ENCODE measurements at places on chromosomes 16 and 17.

- DNase-seq = no peak
Observed at GRCh38 chr16:8694795-8695728, 20.6 kb downstream of the ABAT start.

GRCh38 chr17:72004611-72005331 lies 116.0 kb upstream of the SOX9 start:
- no peak for DNase-seq

- DNase-seq = no peak
Observed at GRCh38 chr17:49514071-49514721, 19.1 kb downstream of the NGFR start.

DNA sequence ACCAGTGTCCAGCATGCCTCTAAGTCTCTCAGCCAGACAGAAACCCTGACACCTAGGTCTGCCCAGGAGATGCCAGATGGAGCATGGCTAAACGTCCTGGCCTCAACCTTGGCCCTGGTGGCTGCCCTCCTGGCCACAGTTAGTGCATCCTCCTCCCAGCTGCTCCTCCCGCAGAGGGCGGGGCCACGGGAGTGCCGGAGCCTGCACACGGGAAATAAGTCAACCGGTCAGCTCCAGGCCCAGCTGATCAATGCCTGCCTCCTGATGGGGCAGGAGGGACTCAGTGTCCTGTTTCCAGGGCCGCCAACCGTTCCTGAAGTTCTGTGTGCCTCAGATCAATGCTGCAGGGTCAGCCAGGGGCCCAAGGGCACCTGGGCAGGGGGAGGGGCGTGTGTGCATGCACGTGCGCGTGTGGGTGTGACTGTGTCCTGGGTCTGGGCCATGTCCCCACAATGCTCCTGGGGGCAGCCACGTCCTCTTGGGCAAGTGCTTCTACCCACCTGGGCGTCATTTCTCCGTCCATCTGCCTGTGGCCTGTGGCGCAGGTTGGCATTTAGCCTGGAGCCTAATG lies 4.6 kb upstream of the KCNJ12 start:
- DNase-seq = no peak

DNA sequence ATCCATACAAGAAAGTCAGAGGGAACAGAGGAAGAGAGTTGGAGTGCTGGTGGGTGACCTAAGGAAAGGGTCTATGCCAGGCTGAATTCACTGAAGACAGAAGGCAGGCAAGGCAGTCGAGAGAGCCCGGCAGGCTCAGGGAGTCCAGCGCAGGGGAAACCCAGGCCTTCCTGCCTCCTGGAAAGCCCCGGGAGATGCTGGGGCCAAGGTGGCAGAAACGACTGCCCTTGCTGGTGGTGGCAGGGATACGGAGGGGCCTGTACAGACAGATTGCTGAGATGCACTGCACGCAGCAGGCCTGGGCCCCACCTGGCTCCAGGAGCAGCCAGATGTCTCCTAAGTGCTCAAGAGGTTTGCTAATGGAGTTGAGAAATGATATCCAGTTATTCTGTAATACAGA lies 59.8 kb downstream of the GTF3C1 start:
- no peak for DNase-seq

GRCh38 chr17:45060382-45060796 lies 728 bp upstream of the NMT1 start:
- no peak for DNase-seq

GRCh38 chr16:60776281-60776680 lies 1260.0 kb downstream of the CDH8 start:
- no peak for DNase-seq

GRCh38 chr17:71085238-71086033 lies 916.1 kb downstream of the KCNJ2 start:
- DNase-seq = peak; percentile 58

DNA sequence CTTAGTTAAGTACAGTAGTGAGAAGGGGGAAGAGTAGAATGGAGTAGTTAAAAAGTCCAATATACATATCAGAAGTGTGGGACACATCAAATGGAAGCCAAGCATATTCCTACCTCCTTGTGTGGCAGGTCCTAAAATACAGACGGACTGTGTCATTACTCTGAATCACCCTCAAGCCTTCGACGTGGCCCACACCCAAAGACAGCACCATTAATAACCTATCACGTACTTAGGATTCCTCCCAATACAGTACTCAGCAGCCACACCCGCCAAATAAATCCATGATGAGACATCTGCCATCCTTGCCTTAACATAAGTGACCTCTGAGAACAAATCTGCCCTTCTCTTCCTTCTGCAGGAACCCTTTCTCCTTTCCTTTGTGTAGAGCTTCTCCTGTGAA lies 38.9 kb downstream of the UBE2G1 start:
- no peak for DNase-seq

GRCh38 chr16:21620592-21620991 lies 21.2 kb downstream of the METTL9 start:
- no peak for DNase-seq

DNA sequence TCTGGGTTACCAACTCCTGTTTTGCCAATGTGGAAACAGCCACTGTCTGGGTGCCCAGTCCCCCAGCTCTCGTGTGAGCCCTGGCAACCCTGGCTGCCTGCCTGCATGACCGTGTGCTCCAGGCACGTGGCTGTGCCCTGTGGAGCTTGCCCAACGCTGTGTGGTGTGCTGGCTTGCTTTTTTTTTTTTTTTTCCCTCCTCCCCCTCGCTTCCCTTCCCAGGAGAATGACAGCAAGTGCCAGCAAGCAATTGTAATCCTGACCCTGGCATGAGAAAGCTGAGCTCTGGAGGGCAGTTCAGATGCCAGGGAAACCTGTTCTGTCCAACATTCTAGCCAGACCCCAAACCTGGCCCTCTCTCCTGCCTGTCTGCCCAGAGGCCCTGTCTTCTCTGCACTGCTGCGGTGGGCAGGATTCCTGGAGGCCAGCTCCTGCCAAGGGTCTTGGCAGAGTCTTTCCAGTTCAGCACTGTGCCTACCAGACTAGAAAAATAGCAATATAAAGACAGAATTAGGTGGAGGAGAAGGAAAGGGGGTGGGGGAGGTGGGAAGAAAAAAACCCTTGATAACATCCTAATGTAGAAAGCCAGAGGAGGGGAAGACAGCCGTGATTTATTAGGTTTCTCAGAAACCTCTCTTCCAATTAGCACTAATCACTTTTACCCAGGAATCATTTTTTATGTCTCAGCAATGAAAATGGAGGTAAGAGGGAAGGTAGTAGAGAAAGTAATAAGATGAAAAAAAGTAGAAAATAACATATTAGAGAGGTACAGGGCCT lies 9.0 kb downstream of the HLF start:
- no peak for DNase-seq

DNA sequence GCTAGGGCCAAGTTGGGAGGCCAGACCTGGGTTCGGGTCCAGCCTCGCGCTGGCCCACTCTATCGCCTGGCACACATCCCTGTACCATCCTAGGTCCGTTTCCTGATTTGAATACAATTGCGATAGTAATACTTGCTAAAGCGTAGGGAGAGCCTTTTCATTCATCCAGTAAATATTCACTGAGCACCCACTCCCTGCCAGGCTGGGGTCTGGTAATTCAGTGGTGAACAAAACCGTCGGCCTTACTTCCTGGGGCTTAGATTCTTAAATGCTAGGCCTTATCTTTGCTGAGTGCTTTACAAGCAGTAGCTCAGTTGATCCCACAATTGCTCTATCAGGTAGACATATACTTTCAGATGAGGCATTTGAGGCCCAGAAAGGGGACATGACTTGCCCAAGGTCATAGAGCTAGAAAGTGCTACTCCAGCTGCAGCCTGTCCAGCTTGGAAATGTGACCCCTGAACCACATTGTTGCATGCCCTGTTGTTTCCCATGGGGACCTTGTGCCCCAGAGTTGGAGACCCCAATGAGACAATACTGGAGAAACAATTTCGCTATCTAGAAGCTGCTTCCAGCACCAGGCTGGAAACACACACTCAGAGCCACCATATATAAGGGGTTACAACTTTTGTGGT lies 691 bp downstream of the USB1 start:
- no peak for DNase-seq

- peak; percentile 83 for DNase-seq
Observed at GRCh38 chr17:31495022-31495885, 103.8 kb downstream of the RAB11FIP4 start.

DNA sequence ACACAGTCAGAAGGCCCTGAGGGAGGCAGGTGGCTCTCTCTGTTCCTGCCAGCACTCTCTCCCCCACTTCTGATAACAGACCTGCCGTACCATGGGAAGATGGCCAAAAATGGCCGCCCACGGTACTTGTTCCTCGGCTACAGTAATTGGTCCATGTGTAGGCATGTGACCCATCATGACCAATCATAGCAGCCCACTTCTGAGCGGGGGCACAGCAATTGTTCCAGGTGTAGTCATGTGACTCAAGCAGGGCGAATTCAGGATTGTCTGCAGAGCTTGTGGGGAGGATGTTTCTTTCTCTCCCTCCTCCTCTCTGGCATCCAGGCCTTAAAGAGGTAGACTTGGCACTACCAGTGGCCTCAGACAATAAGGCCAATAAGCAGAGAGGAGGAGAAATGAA lies 250.4 kb downstream of the MRTFB start:
- no peak for DNase-seq

DNA sequence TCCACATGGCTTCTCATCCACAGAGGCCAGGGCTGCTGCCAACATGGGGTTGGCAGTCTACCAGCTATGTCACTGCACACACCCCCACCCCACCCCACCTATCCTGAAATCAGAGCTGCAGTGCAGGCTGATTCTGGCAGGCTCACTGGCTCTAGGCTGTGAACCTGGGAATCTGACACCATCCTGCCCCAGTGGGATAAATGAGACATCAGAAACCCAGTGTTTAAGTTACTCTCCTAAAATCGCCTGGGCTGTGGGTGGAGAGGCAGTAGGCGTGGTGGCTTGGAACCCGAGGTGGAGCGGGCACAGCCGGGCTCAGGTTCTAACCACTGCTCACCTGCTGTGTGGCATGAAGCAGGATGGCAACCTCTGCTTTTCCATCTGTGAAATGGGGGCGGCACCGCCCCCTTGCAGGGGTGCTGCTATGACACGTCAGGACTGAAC lies 5.6 kb downstream of the SLC38A8 start:
- DNase-seq = no peak

- DNase-seq = no peak
Observed at GRCh38 chr16:84334058-84334457, 34.3 kb upstream of the ATP2C2 start.

GRCh38 chr16:9169094-9169493 lies 77.7 kb downstream of the HAPSTR1 start:
- no peak for DNase-seq

DNA sequence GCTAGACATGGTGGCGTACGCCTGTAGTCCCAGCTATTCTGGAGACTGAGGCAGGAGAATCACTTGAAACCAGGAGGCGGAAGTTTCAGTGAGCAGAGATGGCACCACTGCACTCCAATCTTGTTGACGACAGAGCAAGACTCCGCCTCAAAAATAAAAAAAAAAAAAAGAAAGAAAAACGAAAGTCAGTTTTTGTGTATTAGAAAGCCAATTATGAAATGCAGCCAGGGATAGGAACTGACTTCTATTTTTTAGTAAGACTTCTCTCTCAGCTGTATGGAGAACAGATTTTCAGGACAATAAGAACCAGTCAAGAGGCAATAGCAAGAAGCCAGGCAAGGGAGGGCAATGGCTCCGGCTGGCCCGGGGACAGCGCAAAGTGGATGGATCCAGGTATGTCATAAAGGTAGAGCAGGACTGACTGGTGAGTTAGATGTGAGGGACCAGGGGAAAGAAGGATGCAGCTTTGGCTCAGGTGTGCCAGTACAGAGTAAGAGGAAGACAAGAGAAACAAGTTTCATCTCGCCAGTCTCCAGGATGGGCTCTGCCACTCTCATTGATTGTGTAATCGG lies 12.5 kb upstream of the CCL1 start:
- DNase-seq = no peak

GRCh38 chr16:27284865-27285675 lies 16.5 kb upstream of the NSMCE1 start:
- DNase-seq = no peak

DNA sequence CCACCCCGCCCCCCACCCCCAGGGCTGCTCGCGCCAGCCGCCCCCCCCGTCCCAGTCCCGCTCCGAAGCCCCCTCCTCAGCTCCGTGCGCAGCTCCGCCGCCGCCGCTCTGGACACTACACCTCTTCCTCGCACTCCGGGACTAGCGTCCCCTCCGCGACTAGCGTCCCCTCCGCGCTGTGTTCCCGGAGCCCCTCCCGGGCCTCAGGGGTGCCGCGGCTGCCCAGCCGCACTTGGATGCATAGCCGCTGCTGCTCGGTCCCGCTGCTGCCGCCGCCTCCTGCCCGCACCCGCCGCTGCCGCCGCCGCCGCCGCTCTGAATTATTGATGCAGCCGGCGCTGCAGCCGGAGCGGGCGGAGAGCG lies at the start of gene CBLN1:
TSS of gene CBLN1 (minus strand) at position 359 of the 363 bp plus-strand sequence. CDS start 373 bp downstream, outside the sequence.
- no peak for DNase-seq

- no peak for DNase-seq
Observed at GRCh38 chr17:61366076-61366714, 33.4 kb upstream of the TBX2 start.

DNA sequence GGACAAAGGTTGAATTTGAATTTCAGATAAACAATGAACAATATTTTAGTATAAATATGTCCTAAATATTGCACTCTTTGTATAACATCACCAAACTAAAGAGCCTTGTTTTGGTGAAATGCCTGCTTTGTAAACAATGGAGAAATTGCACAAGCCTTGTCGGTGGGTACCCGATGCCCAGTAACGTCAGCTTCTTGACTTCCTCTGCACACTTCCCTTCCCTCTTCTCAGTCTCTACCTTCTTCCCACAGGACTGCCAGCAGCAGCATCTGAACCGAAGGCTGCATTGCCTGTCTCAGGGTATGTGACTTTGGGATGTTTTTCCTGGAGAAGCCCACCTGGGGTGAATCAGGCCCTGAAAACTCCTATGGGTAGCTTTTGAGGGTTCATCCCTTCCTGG lies 113.9 kb downstream of the UTP18 start:
- DNase-seq = no peak

DNA sequence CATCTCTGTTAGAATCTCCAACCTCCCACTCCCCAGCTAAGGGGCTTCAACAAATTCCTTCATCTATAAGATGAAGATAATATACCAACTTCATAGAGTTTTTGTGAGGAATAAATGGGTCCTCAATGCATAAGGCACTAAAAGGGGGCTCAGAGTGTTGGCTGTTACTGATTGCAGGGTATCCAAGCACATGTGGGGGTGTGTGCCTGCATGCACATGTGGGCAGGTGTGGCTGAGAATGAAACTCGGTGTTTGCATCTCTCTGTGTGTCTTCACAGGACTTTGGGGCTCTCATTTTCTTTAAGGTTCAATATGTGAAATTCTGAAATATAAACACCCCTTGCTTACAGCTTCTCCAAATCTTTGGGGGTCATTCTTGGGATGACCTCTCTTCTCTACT lies 4.1 kb upstream of the PPP1R9B start:
- DNase-seq = no peak

Data from NAMALWA (cell line).